ENCODE measurements at places on chromosomes 4 and X.

DNA sequence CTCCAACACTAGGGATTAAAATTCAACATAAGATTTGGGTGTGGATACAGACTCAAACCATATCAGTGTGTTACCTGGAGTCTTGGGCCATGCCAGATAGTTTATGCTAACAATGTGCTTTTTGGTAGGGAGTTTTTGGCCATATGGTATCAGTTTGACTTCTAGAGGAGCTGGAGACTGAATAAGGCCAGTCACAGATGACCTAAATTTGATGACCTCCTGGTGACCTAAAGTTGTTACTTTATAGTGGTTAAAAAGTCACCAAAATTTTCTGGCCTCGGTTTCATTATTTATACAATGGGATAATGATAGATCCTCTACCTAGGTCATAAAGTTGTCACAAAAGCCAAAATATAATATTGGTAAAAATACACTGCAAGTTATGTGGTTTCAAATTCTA lies 877.1 kb downstream of the RAPGEF2 start:
- H3K27ac ChIP-seq, result no peak overlapping the region
- H3K36me3 ChIP-seq, result no peaks in the 10 kb centered on the region
- H3K27me3 ChIP-seq, result no peaks in the 10 kb centered on the region
- H3K4me3 ChIP-seq, result no peak overlapping the region

GRCh38 chr4:53527930-53528329 lies 63.4 kb downstream of the LNX1 start:
- H3K36me3 ChIP-seq, result no peaks in the 10 kb centered on the region
- 0 out of 2 replicates have a peak, but pooled peaks cover 3% of the 10 kb centered on the region for H3K27me3 ChIP-seq
- peaks cover 14% of the 10 kb centered on the region for H3K4me1 ChIP-seq
- DNase-seq, result no peak
- no peak overlapping the region for H3K27ac ChIP-seq

GRCh38 chr4:42710761-42711160 lies 53.9 kb upstream of the ATP8A1 start:
- H3K36me3 ChIP-seq, result no peaks in the 10 kb centered on the region
- DNase-seq, result no peak
- no peaks in the 10 kb centered on the region for H3K27me3 ChIP-seq
- no peaks in the 10 kb centered on the region for H3K4me1 ChIP-seq
- H3K27ac ChIP-seq, result no peak overlapping the region
- H3K4me3 ChIP-seq, result no peak overlapping the region

- no peaks in the 10 kb centered on the region for H3K27me3 ChIP-seq
- DNase-seq, result peak; percentile 30
- H3K36me3 ChIP-seq, result no peaks in the 10 kb centered on the region
- H3K4me3 ChIP-seq, result no peak overlapping the region
Measured at GRCh38 chrX:641671-642435, 11.3 kb downstream of the SHOX start.

DNA sequence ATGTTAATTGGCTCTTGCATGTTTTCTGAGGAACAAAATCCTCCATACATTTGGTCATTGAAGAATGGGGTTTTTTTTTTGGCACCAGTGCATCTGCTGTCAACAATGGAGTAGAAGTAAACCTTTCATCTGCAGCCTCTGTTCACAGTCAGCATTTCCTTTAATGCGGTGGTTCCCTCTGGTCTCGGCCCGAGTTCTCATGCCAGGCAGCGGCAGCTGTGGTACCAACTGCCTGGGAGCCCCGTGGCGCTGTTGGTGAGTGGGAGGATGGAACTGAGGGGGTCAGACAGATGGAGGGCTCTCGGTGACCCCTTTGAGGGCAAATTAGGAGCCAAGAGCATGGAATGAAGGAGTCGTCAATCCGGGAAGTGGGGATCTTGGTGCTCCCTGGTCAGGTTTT lies 114.7 kb downstream of the AFF1 start:
- H3K4me1 ChIP-seq, result peaks cover 20% of the 10 kb centered on the region
- no peak overlapping the region for H3K27ac ChIP-seq
- DNase-seq, result no peak

- no peaks in the 10 kb centered on the region for H3K27me3 ChIP-seq
- no peaks in the 10 kb centered on the region for H3K36me3 ChIP-seq
- DNase-seq, result no peak
Measured at GRCh38 chr4:150402871-150403272, 179.1 kb upstream of the MAB21L2 start.

DNA sequence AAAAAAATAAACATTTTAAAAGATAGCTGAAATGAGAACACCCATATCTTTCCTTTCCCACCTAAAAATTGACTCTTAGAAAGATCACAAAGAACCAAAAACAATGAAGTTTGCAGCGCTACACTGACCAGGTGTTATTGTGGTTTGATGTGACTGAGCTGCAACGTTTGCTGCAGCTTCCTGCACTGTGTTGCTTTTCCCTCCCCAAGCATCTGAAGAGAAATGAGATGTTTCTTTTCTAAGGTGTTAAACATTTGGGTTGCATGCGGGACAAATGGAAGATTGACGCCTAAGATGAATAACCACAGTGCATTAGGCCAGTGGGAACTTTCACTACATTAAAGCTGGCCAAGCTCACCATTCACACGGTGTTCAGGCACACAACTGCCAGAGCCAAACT lies 8.9 kb downstream of the LEF1 start:
- H3K4me3 ChIP-seq, result no peak overlapping the region
- H3K36me3 ChIP-seq, result peaks cover 26% of the 10 kb centered on the region
- no peaks in the 10 kb centered on the region for H3K27me3 ChIP-seq
- H3K4me1 ChIP-seq, result peaks cover 35% of the 10 kb centered on the region
- H3K27ac ChIP-seq, result no peak overlapping the region
- DNase-seq, result no peak

DNA sequence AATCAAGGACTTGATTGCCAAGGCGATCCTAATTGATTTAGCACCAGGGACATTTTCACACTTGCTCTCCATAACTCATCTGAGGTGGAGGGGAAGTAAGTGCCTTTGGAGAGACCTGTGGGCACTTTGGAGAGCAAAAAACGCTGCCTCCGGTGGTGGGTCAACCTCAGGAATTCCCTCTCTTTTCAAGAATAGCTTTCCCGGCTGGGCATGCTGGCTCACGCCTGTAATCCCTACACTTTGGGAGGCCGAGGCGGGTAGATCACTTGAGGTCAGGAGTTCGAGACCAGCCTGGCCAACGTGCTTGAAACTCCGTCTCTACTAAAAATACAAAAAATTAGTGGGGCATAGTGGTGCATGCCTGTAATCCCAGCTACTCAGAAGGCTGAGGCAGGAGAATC lies 49.2 kb downstream of the PRPS1 start:
- H3K36me3 ChIP-seq, result no peaks in the 10 kb centered on the region
- DNase-seq, result no peak
- H3K27me3 ChIP-seq, result no peaks in the 10 kb centered on the region
- H3K4me1 ChIP-seq, result peaks cover 43% of the 10 kb centered on the region
- peak overlapping the region; percentile 75 for H3K27ac ChIP-seq

DNA sequence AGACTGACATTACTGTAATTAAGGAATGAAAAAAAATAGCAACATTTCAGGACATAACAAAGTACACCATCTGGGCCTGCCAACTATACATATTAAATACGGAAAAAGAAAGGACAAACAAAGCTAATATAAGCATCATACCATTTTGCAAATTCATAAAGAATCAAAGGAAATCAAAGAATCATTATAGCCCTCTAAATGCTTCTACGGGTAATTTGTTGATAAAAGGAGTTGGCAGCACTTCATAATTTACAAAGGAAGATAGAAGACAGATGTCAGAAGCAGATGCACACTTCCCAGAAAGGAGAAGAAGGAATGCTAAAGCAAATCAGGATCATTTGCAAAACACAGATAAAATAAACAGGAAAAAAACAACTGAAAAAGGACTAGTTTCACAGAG lies 1757.3 kb downstream of the PCDH7 start:
- H3K27me3 ChIP-seq, result no peaks in the 10 kb centered on the region
- no peak overlapping the region for H3K27ac ChIP-seq
- no peak overlapping the region for H3K4me3 ChIP-seq
- no peaks in the 10 kb centered on the region for H3K4me1 ChIP-seq

GRCh38 chr4:167282171-167282864 lies 48.0 kb upstream of the SPOCK3 start:
- H3K27me3 ChIP-seq, result no peaks in the 10 kb centered on the region
- H3K4me3 ChIP-seq, result no peak overlapping the region
- H3K36me3 ChIP-seq, result no peaks in the 10 kb centered on the region
- no peak for DNase-seq
- no peak overlapping the region for H3K27ac ChIP-seq

- no peaks in the 10 kb centered on the region for H3K4me1 ChIP-seq
- H3K4me3 ChIP-seq, result no peak overlapping the region
- no peak for DNase-seq
- no peaks in the 10 kb centered on the region for H3K27me3 ChIP-seq
- no peak overlapping the region for H3K27ac ChIP-seq
- H3K36me3 ChIP-seq, result no peaks in the 10 kb centered on the region
Measured at GRCh38 chr4:39732728-39733127, 34.8 kb downstream of the UBE2K start.

DNA sequence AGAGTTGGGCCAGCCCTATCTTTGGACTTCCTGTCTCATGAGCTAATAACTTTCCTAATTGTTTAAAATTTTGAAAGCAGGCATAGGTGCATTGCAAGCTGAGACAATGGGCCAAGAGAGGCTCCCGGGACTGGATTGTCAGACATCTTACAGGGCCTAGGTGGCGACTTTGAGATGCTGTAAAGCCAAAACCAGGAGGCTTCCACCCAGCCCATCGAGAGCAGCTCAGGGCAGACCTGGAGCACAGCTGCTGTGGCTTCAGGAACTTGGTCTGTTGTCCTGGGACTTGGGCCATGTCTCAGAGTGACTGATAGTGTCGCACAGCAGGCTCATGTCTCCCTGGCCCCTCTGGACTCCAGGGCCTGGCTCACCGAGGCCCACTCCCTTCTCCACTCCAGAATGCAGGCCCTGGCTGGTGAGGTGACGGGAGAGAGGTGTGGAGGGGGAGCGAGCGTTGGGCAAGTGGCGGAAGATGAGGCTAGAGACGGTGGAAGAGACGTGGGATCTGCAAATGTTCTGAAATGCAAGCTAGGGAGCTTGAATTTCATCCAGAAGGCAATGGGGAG lies 24.1 kb upstream of the MTM1 start:
- no peak for DNase-seq
- no peaks in the 10 kb centered on the region for H3K36me3 ChIP-seq
- H3K4me1 ChIP-seq, result peaks cover 25% of the 10 kb centered on the region
- no peak overlapping the region for H3K4me3 ChIP-seq
- H3K27me3 ChIP-seq, result no peaks in the 10 kb centered on the region

- H3K27me3 ChIP-seq, result no peaks in the 10 kb centered on the region
- H3K4me3 ChIP-seq, result no peak overlapping the region
- no peak for DNase-seq
- no peak overlapping the region for H3K27ac ChIP-seq
Measured at GRCh38 chr4:74202062-74202586, 44.2 kb downstream of the MTHFD2L start.

- no peaks in the 10 kb centered on the region for H3K27me3 ChIP-seq
- no peak overlapping the region for H3K27ac ChIP-seq
- no peaks in the 10 kb centered on the region for H3K4me1 ChIP-seq
- no peak overlapping the region for H3K4me3 ChIP-seq
- DNase-seq, result peak; percentile 81
Measured at GRCh38 chrX:153947009-153947769, 2.7 kb upstream of the RENBP start.

Data from SJSA1 (cell line).